Naive thymus-derived CD4-positive, alpha-beta T cell (primary cell): ENCODE measurements at places on chromosomes 4 and X.

DNA sequence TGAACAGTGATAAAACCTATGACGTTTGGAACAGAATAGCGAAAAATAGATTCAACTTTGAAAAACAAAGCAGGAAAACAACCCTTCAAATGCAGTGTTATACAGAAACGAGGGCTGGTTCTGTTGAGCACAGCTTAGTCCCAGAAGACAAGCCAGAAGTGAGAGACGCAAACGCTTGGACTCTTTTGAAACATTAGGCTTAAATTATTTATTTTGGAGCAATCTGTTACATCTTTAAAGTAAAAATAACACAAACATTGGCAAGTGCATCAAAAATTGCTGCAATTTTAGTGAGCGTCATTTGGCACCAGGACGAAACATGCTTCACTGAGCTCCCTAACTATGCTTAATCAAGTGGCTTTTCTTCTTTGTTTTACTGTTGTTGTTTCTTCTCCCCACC lies 63.5 kb downstream of the ENPP6 start:
- no peaks in the 10 kb centered on the region for H3K4me1 ChIP-seq
- no peaks in the 10 kb centered on the region for H3K27me3 ChIP-seq
- no peak for DNase-seq
- H3K27ac ChIP-seq, result no peak overlapping the region
- H3K36me3 ChIP-seq, result no peaks in the 10 kb centered on the region

DNA sequence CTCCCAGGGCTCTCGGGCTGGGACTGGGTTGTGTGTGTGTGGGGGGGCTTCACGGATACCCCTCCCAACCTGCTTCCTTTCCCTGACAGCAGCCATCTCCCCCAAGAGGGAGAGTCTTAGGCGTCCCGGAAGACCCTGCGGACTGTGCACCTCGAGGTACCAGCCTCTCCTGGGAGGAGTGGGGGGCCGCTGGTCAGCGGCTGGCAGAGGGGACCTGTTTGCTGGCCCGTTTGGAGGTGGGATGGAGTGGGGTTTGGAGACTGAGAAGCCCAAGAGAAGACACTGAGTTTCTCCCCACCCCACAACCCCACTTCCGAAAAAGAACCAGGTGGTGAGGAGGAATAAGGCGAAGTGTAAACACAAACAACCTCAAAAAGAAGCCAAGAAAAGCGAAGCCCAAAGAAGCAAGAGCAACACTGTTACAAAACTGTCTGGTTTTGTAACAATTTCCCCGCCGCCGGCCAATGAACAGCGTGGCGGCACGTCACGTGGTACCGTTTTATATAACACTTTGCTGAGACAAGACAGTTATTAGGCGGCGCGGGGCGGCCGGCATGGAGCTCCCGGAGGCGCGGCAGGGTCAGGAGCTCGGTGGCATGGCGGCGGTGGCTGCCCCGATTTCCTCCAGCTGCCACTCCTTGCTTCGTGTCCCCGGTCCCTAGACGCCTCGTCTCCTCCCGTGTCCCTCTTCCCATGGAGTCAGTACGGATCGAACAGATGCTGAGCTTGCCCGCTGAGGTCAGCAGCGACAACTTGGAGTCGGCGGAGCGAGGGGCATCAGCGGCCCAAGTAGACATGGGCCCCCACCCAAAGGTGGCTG lies at the start of gene LONRF3:
Gene LONRF3 (plus strand): TSS at position 531 of the 820 bp plus-strand sequence. CDS start 163 bp downstream, at position 694.
- H3K27me3 ChIP-seq, result no peaks in the 10 kb centered on the region
- peak within 1 kb of the TSS; percentile 74 for H3K27ac ChIP-seq
- DNase-seq, result peak; percentile 71
- H3K4me3 ChIP-seq, result peak within 1 kb of the TSS; percentile 64

GRCh38 chr4:4851081-4851480 lies 8.4 kb upstream of the MSX1 start:
- H3K27ac ChIP-seq, result no peak overlapping the region
- H3K4me3 ChIP-seq, result no peak overlapping the region
- no peaks in the 10 kb centered on the region for H3K4me1 ChIP-seq
- no peak for DNase-seq

GRCh38 chr4:32672359-32672758 lies 1952.2 kb downstream of the PCDH7 start:
- H3K36me3 ChIP-seq, result no peaks in the 10 kb centered on the region
- H3K27ac ChIP-seq, result no peak overlapping the region
- H3K4me1 ChIP-seq, result no peaks in the 10 kb centered on the region
- no peak for DNase-seq

- H3K27ac ChIP-seq, result no peak overlapping the region
- no peak overlapping the region for H3K4me3 ChIP-seq
- no peak for DNase-seq
- no peaks in the 10 kb centered on the region for H3K27me3 ChIP-seq
- H3K36me3 ChIP-seq, result no peaks in the 10 kb centered on the region
- H3K4me1 ChIP-seq, result no peaks in the 10 kb centered on the region
Measured at GRCh38 chr4:102774254-102774653, 13.5 kb upstream of the MANBA start.

DNA sequence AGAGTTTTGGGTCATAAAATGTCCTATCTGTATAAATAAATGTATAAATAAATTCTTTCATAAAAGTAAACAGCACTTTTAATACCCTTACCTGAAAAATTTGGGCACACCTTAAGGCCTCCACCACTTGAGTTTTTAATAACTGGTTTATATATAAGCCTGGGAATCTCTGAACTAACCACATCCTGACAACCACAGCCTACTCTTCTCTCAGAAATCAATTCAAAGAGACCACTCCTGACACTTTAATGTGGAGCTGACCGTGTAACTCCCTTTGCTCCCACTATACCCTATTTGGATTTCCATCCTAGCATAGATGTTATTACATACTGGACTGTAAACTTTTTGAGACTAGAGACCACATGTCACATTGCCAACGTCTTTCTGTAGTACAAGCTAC lies 3.5 kb downstream of the FBXL5 start:
- peak overlapping the region; percentile 47 for H3K27ac ChIP-seq
- peak; percentile 25 for DNase-seq
- no peak overlapping the region for H3K4me3 ChIP-seq
- no peaks in the 10 kb centered on the region for H3K36me3 ChIP-seq

DNA sequence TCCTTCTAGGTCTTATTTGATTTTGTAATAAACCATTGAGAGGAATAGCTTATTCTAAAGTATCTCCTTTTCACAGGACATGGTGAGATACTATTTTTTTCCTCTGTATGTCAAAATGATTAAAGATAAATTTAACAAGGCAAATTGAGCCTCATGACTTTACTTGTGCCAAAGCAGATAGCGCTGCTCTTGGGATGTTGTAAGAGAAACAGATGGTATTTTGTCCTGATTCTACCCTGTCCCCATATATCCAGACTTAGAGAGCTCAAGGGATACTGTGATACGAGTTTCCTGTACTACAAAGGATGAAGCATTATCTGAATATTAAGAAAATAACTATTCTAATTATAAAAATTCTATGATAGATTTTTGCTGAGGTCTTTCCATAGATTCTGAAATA lies 34.0 kb downstream of the EMCN start:
- no peak for DNase-seq
- no peaks in the 10 kb centered on the region for H3K36me3 ChIP-seq
- no peak overlapping the region for H3K4me3 ChIP-seq
- H3K27ac ChIP-seq, result no peak overlapping the region
- H3K27me3 ChIP-seq, result no peaks in the 10 kb centered on the region

DNA sequence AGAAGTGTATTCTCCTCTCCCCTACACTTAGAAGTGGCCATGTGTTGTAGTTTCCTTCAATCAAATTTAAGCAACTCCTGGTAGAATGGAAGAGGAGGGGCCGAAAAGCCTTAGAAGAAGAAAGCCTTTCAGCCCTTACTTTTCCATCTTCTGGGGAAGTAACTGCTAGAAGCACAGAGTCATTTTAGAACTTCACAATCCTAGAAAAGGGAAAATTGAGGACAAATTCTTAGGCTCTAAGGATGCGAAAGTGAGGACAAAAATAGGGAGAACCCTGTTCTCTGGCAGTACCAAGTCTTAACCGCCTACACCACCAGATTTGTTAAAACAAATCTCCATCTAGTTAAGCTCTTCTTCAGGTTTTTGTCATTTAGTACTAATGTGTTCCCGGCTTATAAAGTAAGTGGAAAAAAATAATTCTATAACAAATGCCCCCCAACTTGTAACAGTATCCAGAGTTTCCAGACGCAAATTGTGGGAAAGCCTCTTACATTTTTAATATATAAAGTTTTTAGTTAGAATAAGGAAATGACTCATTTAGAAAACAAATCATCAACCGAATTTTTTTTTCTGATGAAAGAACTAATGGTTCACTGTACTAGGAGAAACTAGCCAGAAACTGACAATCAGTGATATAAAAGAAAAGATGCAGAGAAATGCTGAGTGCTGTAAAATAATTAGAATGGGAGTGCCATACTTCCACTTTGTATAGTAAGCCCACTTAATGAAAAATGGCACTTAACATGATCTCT lies 76.0 kb downstream of the ARAP2 start:
- peaks cover 4% of the 10 kb centered on the region for H3K36me3 ChIP-seq
- no peak for DNase-seq
- H3K4me1 ChIP-seq, result no peaks in the 10 kb centered on the region
- H3K4me3 ChIP-seq, result no peak overlapping the region
- H3K27ac ChIP-seq, result no peak overlapping the region

- peak; percentile 60 for DNase-seq
- H3K4me3 ChIP-seq, result no peak overlapping the region
- no peaks in the 10 kb centered on the region for H3K27me3 ChIP-seq
- no peak overlapping the region for H3K27ac ChIP-seq
- no peaks in the 10 kb centered on the region for H3K4me1 ChIP-seq
Measured at GRCh38 chrX:47831788-47832187, 4.9 kb upstream of the ZNF81 start.

DNA sequence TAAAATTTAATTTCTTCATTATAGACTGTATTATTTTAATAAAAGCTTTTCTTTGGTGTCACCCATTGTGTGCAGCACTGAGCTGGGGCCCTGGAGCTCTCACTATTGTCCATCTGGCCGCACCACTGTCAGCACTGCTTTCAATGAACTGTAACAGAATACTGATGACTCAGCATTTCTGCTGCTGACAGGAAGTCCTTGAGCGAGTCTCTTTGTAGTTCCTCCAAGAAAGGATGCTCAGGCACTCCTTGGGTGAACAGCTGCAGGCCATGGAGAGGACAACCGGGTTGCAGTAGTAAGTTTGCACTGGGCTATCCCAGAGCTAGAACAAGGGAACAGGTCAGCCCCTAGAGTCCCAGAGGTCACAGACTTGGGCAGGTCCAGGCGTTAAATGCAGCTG lies 81.6 kb downstream of the SORBS2 start:
- H3K4me1 ChIP-seq, result no peaks in the 10 kb centered on the region
- H3K27me3 ChIP-seq, result no peaks in the 10 kb centered on the region
- H3K4me3 ChIP-seq, result no peak overlapping the region
- H3K36me3 ChIP-seq, result no peaks in the 10 kb centered on the region
- no peak for DNase-seq

DNA sequence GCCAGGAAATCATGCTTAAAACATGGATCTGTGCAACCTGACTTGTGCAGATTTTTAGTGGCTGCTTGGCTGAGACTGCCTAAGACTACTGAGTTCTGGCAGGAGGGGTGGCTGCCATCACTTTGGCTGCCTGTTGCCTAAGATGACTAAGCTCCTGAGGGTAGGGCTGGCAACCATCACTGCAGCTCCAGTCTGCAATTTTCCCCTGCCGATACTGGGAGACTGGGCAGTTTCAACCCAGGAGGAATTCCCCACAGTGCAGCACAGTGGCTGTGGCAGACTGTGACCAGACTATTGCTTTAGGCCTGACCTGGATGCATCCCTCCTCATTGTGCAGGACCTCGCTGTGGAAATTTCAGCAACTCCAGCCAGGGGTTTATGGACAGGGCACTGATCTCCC lies 544.9 kb downstream of the ANKRD50 start:
- no peaks in the 10 kb centered on the region for H3K4me1 ChIP-seq
- H3K27me3 ChIP-seq, result no peaks in the 10 kb centered on the region
- no peaks in the 10 kb centered on the region for H3K36me3 ChIP-seq
- H3K4me3 ChIP-seq, result no peak overlapping the region
- no peak for DNase-seq
- H3K27ac ChIP-seq, result no peak overlapping the region

DNA sequence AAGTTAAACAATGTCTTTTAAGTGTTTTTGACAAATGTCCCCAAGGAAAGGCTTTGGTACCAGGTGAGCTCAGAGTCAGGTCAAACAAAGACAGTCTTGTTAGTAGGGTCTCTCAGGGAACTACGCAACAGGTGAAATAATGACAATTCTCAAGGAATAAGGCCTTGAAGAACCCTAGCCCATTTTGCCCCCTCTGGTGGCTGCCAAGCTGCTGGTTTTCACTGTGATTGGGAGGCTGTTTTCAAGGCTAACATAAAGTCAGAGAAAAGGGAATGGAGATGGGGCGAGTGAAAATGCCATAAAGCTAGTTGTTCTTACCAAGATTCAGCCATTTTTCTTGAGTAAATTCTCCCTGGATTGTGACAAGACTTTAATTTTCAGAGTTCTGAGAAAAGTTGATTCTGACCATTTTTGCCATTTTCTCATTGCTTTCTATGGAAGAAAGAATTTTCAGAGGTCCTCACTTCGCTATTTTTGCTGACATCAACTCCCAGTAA lies 58.7 kb downstream of the RWDD4 start:
- no peak for DNase-seq
- H3K36me3 ChIP-seq, result no peaks in the 10 kb centered on the region
- H3K27me3 ChIP-seq, result no peaks in the 10 kb centered on the region
- H3K27ac ChIP-seq, result no peak overlapping the region
- H3K4me3 ChIP-seq, result no peak overlapping the region

GRCh38 chr4:134727696-134728095 lies 526.1 kb upstream of the PABPC4L start:
- H3K27ac ChIP-seq, result no peak overlapping the region
- no peak overlapping the region for H3K4me3 ChIP-seq
- H3K27me3 ChIP-seq, result no peaks in the 10 kb centered on the region
- DNase-seq, result no peak
- H3K4me1 ChIP-seq, result no peaks in the 10 kb centered on the region

DNA sequence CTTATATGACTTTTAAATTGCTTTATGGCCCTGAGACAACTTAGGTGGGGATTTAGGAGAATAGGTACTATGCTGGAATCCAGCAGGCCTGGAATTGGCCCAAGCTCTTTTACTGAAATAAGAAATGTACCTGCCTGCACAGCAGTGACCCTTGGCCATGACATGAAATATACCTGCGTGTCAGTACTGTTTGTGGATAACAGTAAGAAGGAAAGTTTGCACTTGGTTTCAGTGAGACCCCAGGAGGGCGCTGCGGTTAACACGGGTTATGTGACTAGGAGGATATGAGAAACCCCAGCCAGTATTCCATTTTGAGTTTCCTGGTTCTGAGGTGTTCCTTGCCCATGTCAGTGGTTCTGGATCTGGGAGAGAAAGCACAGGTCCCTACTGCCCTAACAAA lies 5.3 kb downstream of the MTM1 start:
- H3K4me3 ChIP-seq, result no peak overlapping the region
- H3K36me3 ChIP-seq, result no peaks in the 10 kb centered on the region
- peaks cover 76% of the 10 kb centered on the region for H3K4me1 ChIP-seq
- peak overlapping the region; percentile 12 for H3K27ac ChIP-seq
- H3K27me3 ChIP-seq, result no peaks in the 10 kb centered on the region

GRCh38 chrX:30627818-30628652 lies 25.2 kb upstream of the GK start:
- H3K27me3 ChIP-seq, result no peaks in the 10 kb centered on the region
- H3K4me3 ChIP-seq, result no peak overlapping the region
- no peak overlapping the region for H3K27ac ChIP-seq
- no peak for DNase-seq
- no peaks in the 10 kb centered on the region for H3K36me3 ChIP-seq
